ENCODE measurements at places on chromosomes 4 and X.

GRCh38 chr4:44086753-44087152, 361.9 kb downstream of the KCTD8 start:
- no peak for DNase-seq

- no peak for DNase-seq
These were observed 65.5 kb upstream of the GNPDA2 start for GRCh38 chr4:44791831-44792230.

- no peak for DNase-seq
These were observed 11.8 kb upstream of the MAN2B2 start for GRCh38 chr4:6562931-6563901.

- DNase-seq = peak; percentile 7
These were observed 121.3 kb upstream of the S100G start for GRCh38 chrX:16528620-16529019.

DNA sequence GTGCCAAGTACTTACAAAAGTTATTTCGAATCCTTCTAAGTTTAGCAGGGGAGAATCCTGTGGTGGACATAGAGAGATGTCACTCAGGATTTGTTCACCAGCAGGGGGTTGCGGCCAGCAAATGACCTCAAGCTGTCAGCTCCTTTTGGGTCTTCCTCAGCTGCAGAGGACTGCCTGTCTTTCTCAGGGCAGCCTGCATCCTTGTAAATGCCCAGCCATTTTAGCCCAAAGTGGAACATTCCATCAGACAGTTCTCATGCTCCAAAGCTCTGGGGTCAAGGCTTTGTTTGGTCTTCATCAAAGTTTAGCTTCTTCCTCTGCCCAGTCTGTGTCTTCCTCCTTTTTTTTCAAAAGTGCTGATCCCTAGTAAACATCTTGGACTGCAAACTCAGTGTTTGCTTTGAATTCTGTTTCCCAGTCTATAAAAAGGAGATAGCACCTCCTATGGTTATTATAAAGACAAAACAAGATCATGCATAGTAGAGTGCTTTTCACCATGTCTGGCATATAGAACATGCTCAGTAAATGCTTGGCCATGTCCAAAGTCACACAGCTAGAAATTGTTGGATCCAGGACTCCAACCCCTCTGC, 156.4 kb upstream of the GATB start:
- no peak for DNase-seq

DNA sequence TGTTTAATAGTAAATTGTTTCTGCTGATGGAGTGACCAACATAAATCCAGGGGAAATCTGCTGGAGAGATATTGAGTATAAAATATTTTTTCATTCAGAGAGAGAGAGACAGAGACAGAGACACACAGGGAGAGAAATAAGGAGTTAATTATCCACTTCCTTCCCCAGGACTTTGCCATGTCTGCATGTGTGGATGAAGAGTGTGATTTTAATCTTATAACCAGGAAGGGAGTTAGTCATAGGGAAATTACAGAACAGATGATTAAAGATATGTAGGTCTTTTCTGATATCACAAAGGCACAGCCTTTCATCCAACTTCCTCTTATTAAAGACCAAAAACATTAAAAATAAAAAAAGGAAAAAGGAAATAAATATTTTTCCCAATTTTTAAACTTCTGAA, 526.3 kb downstream of the SPRY1 start:
- DNase-seq = no peak

GRCh38 chr4:37864786-37865185, 26.1 kb upstream of the TBC1D1 start:
- DNase-seq = no peak

GRCh38 chr4:126568652-126569570, 1063.8 kb upstream of the INTU start:
- no peak for DNase-seq

GRCh38 chrX:46376246-46376885, 168.9 kb downstream of the ZNF674 start:
- DNase-seq = no peak

- no peak for DNase-seq
These were observed 953.4 kb downstream of the FAT4 start for GRCh38 chr4:126268106-126268505.

DNA sequence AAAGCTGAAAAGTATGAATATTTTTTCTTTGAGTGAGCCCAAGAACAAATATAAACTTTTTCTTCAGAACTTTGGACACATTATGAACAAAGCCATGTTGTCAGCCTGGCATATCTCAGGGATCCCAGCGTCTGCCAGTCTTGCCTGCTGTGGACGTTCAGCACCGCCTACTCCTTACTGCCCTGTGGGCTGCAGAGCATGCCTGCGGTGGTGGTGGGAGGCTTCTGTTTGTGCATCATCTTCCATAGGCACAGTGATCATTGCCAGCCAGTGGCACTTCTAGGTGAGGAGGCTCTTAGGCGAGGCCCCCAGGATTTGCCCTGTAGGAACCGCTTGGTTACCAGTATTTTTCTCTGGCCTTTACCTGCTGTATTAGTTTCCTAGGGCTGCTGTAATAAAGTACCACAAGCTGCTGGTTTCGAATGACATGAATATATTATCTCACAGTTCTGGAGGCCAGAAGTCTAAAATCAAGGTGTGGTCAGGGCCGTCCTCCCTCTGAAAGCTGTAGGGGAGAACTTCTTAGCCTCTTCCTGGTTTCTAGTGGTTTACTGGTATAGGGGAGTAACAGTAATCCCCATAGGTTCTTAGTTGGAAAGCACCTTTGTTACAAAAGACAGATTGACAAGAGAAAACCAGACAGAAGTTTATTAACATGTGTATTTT, 15.4 kb downstream of the ANXA3 start:
- no peak for DNase-seq

- DNase-seq = no peak
These were observed 45.9 kb upstream of the GPRIN3 start for GRCh38 chr4:89353514-89353913.

GRCh38 chr4:96352051-96352517, 512.2 kb downstream of the PDHA2 start:
- no peak for DNase-seq

DNA sequence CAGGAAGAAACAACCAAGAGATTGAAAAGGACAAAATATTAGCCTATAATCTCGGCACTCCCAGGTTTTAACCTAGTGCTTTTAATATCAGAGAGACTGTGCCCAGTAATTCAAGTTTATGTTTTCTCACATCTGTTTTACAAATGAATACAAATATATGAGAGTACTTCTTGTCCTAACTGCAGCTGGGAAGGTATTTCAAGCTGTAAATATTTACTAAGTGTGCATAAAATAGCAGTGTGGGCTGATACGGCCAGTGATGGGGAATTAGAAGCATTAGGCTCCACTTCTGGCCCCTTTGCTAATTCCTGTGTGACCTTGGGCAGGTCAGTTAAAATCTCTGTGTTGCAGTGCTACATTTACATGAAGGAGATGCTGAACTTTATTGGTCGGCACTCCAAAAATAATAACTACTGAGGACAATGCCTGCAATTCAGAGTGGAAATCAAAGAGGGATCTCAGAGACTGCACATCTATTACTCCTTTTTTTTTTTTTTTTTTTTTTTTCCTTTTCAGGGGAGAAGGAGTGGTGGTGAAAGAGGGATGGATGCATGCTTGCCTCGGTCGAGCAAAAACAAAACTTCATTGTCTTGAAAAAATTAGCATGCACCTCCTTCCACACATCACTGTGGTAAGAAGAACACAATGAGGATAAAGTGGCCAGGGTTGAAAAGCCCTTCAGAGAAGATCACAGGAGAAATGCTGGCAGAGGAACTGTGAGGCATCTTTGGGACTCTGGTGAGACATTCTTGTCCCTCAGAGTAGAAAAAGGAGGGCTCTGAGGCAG, 44.6 kb upstream of the LNX1 start:
- no peak for DNase-seq

DNA sequence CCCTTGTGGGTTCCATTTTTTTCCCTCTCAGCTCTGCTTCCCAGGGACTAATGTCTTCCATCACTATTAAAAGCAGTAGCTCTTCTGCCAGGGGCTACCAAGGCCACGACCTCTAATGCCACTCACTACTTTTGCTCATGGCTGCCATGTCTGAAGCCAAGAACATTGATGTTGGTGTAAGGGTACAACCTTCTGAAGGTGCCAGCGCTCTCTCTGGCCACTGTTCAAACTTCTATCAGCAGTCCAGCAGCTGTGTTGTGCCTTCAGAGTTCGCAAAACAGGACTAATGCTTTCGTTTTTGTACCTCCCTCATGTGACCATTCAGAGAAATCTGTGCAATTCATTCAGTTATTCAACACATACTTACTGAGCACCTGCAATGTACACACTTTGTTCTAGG, 121.5 kb upstream of the ENPEP start:
- DNase-seq = no peak

DNA sequence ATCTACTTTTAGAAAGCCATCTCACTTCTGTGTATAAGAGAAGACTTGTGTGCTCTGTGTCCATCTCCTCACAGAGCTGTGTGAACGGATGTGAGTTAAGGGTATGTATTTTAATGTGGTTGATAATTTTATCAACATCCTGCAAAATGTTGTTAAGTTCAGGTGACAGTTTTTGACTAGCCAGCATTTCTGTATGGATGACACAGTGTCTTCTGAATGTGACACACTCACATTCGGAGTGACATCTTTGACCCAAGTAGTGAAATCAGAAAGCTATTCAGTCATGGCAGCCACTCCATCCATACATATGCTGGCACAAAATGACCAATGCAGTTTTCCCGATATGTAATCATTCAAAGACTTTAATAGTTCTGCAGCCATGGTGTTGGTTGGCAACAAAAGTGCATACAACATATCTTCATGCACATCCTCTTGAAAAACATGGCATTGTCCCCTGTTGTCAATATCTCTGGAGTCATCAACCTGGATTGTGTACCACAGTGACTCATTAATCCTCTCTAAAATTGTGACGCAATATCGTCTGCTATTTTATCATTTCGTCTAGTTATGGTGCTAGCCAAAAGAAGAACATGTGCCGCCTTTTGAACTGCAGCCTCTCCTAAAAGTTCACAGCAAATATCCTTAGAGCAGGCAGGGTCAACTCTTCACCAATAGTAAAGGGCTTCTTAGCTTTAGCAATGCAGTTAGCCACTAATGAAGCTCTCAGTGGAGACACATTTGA, 6.8 kb upstream of the FGF2 start:
- no peak for DNase-seq

DNA sequence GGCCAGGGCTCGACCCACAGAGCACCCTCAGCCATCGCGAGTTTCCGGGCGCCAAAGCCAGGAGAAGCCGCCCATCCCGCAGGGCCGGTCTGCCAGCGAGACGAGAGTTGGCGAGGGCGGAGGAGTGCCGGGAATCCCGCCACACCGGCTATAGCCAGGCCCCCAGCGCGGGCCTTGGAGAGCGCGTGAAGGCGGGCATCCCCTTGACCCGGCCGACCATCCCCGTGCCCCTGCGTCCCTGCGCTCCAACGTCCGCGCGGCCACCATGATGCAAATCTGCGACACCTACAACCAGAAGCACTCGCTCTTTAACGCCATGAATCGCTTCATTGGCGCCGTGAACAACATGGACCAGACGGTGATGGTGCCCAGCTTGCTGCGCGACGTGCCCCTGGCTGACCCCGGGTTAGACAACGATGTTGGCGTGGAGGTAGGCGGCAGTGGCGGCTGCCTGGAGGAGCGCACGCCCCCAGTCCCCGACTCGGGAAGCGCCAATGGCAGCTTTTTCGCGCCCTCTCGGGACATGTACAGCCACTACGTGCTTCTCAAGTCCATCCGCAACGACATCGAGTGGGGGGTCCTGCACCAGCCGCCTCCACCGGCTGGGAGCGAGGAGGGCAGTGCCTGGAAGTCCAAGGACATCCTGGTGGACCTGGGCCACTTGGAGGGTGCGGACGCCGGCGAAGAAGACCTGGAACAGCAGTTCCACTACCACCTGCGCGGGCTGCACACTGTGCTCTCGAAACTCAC, 3.6 kb downstream of the MID1IP1 start:
- DNase-seq = peak; percentile 4

DNA sequence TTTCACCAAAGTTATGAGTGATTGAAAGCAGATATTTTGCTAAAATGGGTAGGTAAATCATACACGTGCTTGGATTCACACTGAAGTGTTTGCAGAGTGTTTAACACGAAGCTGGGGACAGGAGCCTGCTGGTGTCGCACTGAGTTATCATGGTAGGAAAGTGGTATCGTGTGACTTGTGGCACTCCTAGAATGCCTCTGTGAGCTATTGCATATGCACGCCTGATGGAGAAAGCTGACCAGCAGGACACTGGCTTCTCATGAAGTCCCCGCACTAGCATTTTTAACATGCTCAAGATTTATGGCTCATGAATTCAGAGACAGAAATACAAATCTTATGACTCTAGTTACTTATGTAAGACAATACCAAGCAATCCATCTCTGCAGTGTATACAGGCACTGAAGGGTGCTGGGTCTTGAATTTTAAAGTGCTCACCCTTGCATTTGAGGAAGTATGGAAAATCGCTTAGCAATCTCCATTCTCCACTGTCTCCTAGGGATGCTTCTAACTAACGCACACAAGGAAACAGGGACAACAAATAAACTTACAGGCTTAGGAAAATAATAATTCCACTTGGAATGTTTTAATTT, 19.8 kb downstream of the VCX3B start:
- DNase-seq = no peak

DNA sequence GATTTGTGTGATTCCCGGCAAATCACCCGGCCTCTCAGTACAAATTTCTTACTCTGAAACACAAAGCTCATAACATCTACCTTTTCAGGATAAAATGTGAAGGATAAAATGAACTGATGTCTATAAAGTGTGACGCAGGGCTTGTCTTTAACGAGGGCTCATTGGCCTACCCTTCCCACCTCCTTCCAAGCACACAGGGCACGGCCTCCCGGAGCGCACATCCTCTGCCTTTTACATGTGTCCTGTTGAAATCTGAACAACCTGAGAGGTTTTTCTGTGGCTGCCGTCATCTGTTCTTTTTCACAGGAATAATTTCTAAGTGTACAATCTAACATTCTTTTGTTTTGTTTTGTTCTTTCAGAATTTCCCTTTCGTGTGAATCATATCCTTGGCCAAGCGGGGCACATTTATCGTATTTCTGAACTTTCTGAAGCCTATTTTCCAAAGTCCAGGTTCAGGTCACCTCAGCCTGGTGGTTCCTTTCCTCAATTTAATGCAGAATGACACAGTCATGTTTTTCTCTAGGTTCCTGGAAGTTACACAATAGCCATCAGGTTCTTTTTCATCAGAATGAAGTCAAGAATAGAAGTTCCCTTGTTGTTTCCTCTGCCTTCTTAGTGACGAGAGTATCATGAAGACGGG, 53.1 kb upstream of the SPRY1 start:
- DNase-seq = no peak

- no peak for DNase-seq
These were observed 32.1 kb downstream of the RAP1GDS1 start for GRCh38 chr4:98293104-98293887.

- DNase-seq = no peak
These were observed 695 bp upstream of the GPR101 start for GRCh38 chrX:137034508-137034872.

DNA sequence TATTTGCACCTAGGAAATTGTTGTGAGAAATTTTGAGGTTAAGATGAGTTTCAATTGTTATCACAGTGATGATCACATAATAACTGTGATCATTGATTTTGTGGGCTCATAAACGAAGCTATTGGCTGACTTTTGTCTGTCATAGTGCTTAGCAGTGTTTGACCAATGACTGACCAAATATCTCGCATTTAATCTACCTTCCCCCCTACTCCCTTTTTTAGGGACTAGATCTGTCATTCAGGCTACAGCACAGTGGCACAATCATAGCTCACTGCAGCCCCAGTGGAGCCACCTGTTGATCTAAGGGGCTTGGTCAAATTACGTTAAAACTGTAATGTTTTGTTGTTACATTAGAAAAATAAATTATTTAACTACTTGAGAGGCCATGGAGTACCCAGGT, 1.5 kb downstream of the FUNDC2 start:
- DNase-seq = no peak

- no peak for DNase-seq
These were observed 66.7 kb downstream of the RBMX2 start for GRCh38 chrX:130468395-130468923.

Data from activated CD4-positive, alpha-beta T cell treated with anti-CD3 and anti-CD28 coated beads for 24 hours (primary cell).